Astrocyte of the spinal cord (primary cell): ENCODE measurements at places on chromosomes 13 and 19.

DNA sequence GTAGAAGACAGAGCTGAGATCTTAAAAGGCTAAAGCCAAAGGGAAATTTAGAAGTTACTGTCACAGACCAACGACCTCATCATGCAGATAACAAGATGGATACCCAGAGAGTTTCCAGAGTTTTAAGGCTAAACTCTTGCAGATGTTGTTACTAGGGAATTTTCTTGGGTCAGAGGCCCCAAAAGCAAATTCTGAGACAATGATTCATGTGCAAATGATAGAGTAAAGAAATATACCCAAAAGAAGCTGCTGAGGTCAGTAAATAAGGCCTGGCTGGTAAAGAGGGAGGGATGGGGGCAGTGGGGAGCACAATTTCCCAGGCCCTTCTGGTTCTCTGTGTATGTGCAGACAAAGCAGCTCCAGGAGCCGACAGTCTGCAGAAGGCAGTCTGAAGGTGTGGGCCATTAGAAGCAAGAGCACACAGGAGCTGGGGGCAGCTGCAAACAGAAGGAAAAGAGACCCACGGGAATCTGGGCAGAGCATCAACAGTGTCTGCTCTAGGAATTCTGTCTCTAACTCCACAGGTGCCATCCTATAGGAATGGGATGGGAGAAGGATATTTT, 330.8 kb downstream of the TBC1D4 start:
- peak; percentile 66 for DNase-seq

- DNase-seq, result no peak
Observed at GRCh38 chr13:107091428-107091827, 523.5 kb upstream of the ARGLU1 start.

- DNase-seq, result peak; percentile 2
Observed at GRCh38 chr13:24381541-24382265, 72.3 kb downstream of the C1QTNF9 start.

DNA sequence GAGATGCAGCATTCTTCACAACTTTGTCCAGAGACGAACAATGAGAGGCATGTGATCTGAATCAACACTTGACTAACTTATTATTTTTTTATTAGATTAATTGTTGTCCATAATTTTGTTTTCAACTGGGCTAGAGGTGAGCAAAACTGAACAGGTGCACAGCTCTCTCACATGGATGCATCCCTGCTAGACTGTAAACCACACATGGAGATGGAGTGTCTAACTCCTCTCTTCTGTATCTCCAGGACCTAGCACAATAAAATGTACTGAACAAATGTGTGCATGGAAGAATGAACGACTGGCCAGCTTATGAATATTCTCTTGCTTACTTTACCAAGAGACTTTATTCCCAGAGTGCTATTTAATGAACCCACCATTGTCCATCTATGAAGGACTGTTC, 627.7 kb downstream of the LIG4 start:
- DNase-seq, result no peak

GRCh38 chr13:71751073-71751472, 115.9 kb downstream of the DACH1 start:
- DNase-seq, result no peak

DNA sequence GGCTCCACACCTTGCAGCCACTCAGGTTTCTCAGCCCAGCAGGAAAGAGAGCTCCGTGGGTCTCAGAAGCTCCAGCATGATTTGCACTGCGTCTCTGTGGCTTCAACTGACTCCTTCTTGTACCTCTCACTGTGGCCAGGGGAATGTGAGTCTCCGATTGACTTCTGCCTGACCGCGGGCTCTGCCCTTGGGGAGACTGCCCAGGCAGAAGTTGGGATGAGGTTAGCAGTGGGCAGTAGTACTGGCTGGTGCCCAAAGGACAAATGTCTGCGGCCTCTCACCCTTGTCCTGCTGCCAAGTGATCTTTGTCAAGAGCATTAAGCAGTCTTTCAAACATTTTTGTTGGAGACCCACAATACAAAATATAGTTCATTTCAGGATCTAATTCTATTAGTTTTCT, 34.4 kb upstream of the FXYD3 start:
- no peak for DNase-seq

DNA sequence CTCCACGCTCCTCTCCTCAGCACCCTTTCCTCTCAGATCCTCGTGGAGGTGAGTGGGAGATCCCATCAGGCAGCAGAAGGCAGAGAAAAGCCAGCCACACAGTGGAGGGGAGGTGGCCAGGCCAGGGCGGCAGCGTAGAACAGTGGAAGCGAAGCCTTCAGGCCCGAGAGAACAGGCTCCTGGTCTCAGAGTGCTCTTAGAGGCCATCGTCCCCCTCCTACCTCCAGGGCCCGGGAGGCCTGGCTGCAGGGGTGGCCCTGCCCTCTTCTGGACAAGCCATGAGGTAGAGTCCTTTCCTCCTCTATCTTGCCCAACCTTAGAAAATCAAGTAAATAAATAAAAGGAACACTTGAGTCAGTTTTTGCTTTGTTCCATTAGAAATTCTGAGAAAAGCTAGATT, 202.0 kb downstream of the KATNAL1 start:
- DNase-seq, result no peak

DNA sequence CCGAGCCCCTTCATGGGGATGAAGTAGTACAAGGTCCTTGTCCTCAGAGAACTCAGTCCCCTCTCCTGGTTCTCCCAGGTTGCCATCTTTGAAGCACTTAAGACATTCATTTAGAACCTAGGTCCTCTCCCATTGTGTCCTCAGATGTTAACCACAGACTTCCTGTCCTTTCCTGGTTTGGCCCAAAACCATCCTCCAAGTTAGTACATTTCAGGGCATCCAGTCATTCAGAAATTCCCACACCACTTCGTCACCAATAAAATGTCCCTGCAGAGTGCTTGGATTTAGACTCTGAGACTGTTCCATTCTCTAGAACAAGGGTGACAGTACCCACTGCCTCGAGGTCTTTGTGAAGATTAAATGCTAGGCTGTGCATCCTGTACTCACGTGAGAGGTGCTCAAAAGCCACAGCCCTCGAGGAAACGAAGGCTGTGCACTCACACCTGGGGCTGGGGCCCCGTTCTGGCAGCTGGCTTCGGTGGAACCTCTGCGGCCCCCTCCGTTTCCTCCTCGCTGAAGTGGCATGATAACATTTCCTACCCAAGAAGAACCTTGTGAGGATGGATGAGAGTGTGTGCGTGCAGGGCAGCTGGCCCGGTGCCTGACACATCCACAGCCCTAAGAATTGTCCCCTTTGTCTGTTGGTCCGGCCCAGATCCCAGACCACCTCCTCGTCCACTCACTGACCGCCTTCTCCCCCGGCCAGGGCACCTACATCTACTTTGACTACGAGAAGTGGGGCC, 4.7 kb downstream of the LENG1 start:
- DNase-seq, result no peak

GRCh38 chr13:91894316-91894715, 495.9 kb downstream of the GPC5 start:
- peak; percentile 3 for DNase-seq

DNA sequence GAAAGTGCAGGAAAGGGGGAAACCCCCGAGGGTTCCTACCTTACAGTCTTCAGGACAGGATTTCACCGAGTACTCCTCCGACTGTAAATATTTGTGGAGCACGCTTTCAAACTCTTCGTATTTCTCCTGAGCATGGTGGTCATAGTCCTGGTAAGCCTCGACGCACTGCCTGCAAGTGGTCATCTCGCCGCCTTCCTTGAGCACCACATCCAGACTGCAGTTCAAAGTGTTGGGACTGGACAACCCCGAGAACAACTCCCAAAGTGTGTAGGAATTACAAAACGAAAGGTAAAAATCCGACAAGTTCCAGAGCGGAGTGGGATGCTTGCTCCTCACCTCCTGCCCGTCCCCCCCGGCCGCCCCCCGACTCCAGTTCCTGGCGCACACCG, 349.7 kb downstream of the LIG4 start:
- DNase-seq, result peak; percentile 38
